ENCODE measurements at places on chromosomes 5 and 9. TPM values are rescaled to one million over a fixed set of nuclear protein-coding genes. Genes with fewer than 3 reads are reported as not detected.

SLCO4C1 gene
- 36.9 TPM for total RNA-seq

DNA sequence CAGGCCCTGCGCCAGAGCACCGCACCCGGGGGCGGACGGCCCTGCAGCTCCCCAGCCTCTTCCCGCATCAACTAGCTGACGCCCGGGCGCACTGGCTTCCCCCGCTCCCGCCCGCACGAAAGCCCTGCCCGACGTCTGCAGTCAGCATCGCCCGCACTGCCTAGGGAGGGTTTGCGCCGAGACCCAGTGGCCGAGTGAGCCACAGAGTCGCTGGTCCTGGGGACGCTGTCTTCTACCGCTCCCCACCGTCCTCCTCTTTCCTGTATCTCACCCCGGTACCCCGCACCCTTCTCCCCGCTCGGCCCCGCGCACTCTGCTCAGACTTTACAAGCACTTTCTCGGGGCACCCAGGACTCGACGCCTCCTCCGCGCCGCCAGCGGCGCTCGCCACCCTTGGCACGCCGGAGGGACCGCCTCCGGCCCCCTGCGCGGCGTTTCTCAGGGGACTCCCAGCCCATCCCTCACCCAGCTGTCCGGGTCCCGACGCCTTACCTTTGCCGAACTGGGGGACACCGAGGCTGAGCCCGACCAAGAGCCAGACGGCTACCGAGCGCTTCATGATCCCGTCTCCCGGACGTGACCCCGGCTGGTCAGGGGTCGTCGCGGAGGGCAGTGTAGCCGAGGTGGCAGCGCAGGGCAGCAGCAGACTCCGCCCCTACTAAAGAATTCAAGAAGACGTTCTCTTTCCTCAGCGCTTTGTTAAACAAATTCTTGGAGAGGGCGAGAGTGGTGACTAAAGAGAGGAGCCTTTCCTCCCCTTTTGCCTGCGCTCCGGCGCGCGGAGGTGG, 670 bp downstream of the EDIL3 start:
- peak overlapping the region; percentile 60 for H3K27ac ChIP-seq
- peak; percentile 69 for DNase-seq
- H3K4me1 ChIP-seq = no peaks in the 10 kb centered on the region
- H3K27me3 ChIP-seq = peaks cover 16% of the 10 kb centered on the region

DNA sequence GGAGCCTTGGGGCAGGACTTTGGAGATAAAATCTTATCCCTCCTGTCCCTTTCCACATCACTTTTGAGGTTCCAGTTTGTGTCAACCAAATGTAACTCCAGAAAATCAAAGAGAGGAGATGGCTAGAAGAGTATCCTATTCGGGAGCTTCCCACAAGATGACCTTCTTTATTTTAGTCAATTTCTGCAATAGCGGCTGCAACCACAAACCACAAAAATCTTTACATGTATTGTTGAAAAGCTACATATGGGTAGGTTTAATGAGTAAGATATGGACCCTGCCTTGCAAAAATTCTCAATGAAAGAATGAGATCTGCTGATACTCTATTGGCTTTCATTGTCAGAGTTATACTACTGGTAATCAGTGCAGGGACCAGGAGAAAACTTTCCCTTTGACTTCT, 92.2 kb upstream of the MAMDC2 start:
- H3K36me3 ChIP-seq = no peaks in the 10 kb centered on the region
- no peak for DNase-seq
- no peaks in the 10 kb centered on the region for H3K27me3 ChIP-seq
- no peaks in the 10 kb centered on the region for H3K4me1 ChIP-seq
- H3K4me3 ChIP-seq = no peak overlapping the region

DNA sequence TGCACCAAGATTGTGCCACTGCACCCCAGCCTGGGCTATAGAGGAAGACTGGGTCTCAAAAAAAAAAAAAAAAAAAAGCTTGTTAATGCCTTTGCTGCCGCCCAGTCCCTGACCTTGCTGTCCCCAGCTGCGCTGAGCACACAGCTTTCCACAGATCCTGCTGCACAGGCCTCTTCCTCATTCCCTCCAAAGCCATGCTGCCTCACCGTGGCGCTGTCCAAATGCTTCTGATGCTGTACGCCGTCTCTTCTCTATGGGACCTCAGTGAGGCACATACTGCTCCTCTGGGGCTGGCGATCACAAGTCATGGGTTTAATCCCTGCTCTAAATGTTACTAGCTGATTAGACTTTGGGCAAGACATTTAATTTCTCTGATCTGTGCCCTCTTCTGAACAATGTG, 234.1 kb downstream of the FBXL7 start:
- no peak overlapping the region for H3K4me3 ChIP-seq
- H3K27me3 ChIP-seq = no peaks in the 10 kb centered on the region
- H3K4me1 ChIP-seq = no peaks in the 10 kb centered on the region

DNA sequence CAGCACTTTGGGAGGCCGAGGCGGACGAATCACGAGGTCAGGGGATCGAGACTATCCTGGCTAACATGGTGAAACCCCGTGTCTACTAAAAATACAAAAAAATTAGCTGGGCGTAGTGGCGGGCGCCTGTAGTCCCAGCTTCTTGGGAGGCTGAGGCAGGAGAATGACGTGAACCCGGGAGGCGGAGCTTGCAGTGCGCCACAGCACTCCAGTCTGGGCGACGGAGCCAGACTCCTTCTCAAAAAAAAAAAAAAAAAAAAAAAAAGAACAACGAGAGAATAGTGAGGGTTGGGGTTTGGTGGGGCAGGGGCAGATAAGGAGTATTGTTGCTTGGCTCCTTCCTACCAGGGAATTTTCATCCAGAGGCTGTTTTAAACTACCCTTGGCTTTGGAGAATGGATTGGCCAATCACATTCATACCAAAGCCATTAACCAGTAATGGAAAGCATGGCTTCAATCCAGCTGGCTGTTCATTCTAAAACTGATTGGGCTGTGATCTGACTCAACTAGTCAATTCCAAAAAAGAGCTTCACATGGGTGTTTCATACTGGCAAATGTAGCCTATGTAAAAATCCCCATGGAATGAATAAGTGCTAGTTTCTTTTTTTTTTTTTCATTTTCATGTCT, 64.4 kb downstream of the PLCXD3 start:
- no peaks in the 10 kb centered on the region for H3K27me3 ChIP-seq
- no peak overlapping the region for H3K4me3 ChIP-seq
- DNase-seq = no peak
- no peak overlapping the region for H3K27ac ChIP-seq
- no peaks in the 10 kb centered on the region for H3K36me3 ChIP-seq

MCC gene
- total RNA-seq = 18.6 TPM

- H3K4me1 ChIP-seq = peaks cover 31% of the 10 kb centered on the region
- no peaks in the 10 kb centered on the region for H3K27me3 ChIP-seq
- DNase-seq = peak; percentile 92
- no peak overlapping the region for H3K4me3 ChIP-seq
- H3K36me3 ChIP-seq = no peaks in the 10 kb centered on the region
Measured at GRCh38 chr9:136695435-136695895, 8.2 kb upstream of the AGPAT2 start.

- no peaks in the 10 kb centered on the region for H3K36me3 ChIP-seq
- no peak overlapping the region for H3K27ac ChIP-seq
- no peaks in the 10 kb centered on the region for H3K4me1 ChIP-seq
- H3K4me3 ChIP-seq = no peak overlapping the region
- H3K27me3 ChIP-seq = no peaks in the 10 kb centered on the region
Measured at GRCh38 chr5:124454081-124454480, 292.4 kb downstream of the ZNF608 start.

NDST1 gene
- total RNA-seq = 143 TPM

DNA sequence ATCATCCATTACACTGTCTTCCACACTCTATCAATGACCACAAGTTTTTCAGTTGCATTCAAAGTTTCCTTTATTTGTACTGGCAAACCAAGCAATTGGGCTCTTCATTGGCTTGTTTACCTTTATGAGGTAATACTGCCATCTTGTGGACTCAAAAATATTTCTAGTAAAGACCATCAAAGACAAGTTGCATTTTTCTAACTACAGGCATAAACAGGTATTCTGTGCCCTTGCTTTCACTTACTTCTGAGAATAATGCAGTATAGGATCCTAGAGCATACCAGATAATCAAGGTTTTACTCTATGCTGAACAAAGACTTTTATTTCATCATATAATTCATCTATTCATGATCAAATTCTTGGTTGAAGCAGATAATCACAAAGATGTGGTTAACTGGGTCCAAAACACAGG, 173.7 kb upstream of the POU5F2 start:
- DNase-seq = no peak
- no peaks in the 10 kb centered on the region for H3K4me1 ChIP-seq
- H3K27me3 ChIP-seq = no peaks in the 10 kb centered on the region
- H3K4me3 ChIP-seq = no peak overlapping the region
- H3K27ac ChIP-seq = no peak overlapping the region

GRCh38 chr5:147309621-147310020, 74.8 kb downstream of the STK32A start:
- no peaks in the 10 kb centered on the region for H3K4me1 ChIP-seq
- no peaks in the 10 kb centered on the region for H3K36me3 ChIP-seq
- H3K27me3 ChIP-seq = no peaks in the 10 kb centered on the region
- no peak overlapping the region for H3K27ac ChIP-seq
- no peak for DNase-seq

- H3K27me3 ChIP-seq = peaks cover 11% of the 10 kb centered on the region
- no peaks in the 10 kb centered on the region for H3K36me3 ChIP-seq
- no peak for DNase-seq
- no peak within 1 kb of the TSS for H3K27ac ChIP-seq
- peak within 1 kb of the TSS; percentile 0 for H3K4me3 ChIP-seq
- no peaks in the 10 kb centered on the region for H3K4me1 ChIP-seq
Measured at GRCh38 chr5:140833993-140834392, at the start of gene PCDHA7. Gene PCDHA7 (plus strand): TSS chr5:140834269. CDS start chr5:140834384, 115 bp downstream.

DNA sequence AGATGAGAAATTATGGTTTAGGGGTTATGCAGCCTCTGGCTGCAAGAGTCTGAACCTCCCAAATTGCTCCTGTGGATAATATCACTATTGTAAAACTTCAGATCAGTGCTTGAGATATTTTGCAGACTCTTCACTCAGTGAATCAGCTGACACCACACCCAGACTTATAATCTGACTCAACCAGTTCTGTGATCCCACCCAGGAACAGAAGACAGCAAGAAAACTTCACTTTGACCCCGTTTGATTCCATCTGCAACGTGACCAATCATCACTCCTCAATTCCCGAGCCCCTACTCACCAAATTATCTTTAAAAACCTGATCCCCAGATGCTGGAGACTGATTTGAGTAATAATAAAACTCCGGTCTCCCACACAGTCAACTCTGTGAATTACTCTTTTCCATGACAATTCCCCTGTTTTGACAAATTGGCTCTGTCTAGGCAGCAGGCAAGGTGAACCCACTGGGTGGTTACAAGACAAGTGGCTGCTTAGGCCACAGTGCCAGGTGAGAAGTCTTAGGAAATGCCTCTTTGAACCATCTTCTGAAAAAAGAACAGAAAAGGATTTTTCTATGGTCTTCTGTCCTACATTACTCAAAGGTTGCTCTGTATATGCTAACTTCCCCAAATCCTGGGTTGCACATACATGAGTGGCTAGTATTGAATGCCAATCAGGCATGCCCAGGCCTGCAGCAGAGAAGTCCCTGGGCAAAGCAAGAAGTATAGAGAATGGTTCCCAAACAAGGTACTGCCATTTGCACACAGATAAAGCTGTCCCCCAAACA, 588.0 kb downstream of the PRELID2 start:
- no peak overlapping the region for H3K4me3 ChIP-seq
- H3K27ac ChIP-seq = no peak overlapping the region
- H3K4me1 ChIP-seq = no peaks in the 10 kb centered on the region

MAMDC4 gene
- total RNA-seq = 12.9 TPM

- H3K36me3 ChIP-seq = no peaks in the 10 kb centered on the region
- peaks cover 5% of the 10 kb centered on the region for H3K4me1 ChIP-seq
- H3K4me3 ChIP-seq = no peak overlapping the region
Measured at GRCh38 chr9:133742849-133743444, 4.8 kb upstream of the SARDH start.

- no peak for DNase-seq
- H3K27ac ChIP-seq = peak overlapping the region; percentile 26
- no peaks in the 10 kb centered on the region for H3K27me3 ChIP-seq
Measured at GRCh38 chr9:92614763-92615461, 55.0 kb downstream of the IPPK start.

NKD2 gene
- total RNA-seq = 64.4 TPM

DNA sequence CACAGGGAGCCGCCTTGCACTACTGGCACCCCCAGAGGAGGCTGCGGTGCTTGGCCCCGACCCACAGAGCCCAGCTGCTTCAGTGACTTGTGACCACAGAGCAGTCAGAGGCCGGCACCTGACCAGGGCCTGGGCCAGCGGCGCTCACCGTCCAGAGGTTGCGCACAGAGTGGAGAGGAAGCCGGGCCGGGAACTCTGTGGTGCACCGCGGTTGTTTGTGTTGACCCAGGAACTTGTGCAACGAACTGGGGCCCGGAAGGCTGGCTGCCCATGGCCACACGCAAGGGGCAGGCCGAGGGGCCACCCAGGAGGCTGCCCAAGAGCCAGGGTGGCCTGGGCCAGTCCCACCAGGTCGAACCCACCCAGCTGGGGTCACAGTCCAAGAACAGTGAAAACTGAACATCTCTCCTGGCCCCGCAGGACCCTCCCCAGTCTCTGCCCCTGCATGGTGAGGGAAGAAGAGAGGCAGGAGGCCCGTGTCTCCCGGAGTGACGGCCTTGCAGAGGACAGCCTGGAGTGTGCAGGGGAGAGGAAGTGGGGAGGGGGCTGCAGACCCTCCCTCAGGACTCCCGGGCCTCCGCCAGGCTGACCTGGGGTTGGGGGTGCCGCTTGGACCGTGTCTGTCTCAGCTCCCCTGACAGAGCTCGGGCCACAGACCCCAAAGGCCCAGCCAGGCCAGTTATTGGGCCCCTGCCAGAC, 42.8 kb upstream of the EGFL7 start:
- no peaks in the 10 kb centered on the region for H3K36me3 ChIP-seq
- DNase-seq = peak; percentile 93
- H3K4me3 ChIP-seq = no peak overlapping the region
- no peaks in the 10 kb centered on the region for H3K27me3 ChIP-seq
- peak overlapping the region; percentile 77 for H3K27ac ChIP-seq
- peaks cover 46% of the 10 kb centered on the region for H3K4me1 ChIP-seq

MAMDC2 gene
- total RNA-seq = 72.0 TPM

DNA sequence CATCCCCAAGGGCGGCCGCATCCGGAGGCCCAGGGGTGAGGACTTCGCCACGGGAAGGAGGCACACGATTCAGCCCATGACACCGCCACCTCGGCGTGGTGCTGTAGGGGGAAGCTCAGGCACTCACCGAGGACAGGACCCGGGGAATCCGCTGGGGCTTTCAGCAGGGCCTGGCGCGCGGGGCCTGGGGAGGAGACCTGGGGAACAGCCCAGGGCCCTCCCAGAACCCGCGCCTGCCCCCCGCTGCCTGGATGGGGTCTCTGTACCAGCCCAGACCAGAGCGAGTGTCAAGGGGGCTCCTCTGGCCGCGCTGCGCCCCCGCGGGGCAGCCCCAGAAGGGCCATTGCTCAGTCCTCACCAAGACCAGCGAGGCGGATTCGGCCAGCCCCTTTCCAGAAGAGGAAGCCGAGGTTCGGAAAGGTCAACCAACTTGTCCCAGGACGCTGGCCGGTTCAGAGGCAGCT, 12.8 kb downstream of the COL23A1 start:
- DNase-seq = no peak
- H3K27ac ChIP-seq = no peak overlapping the region
- peaks cover 31% of the 10 kb centered on the region for H3K27me3 ChIP-seq
- no peak overlapping the region for H3K4me3 ChIP-seq
- H3K4me1 ChIP-seq = no peaks in the 10 kb centered on the region

NOXA1 gene
- 6.5 TPM for total RNA-seq

GRCh38 chr9:89023740-89024139, 32.5 kb downstream of the S1PR3 start:
- no peak overlapping the region for H3K4me3 ChIP-seq
- H3K4me1 ChIP-seq = peaks cover 31% of the 10 kb centered on the region
- H3K36me3 ChIP-seq = no peaks in the 10 kb centered on the region
- H3K27me3 ChIP-seq = no peaks in the 10 kb centered on the region

Measured in upper lobe of right lung (tissue), 1 donor.